ENCODE measurements at places on chromosomes 12 and 14.

DNA sequence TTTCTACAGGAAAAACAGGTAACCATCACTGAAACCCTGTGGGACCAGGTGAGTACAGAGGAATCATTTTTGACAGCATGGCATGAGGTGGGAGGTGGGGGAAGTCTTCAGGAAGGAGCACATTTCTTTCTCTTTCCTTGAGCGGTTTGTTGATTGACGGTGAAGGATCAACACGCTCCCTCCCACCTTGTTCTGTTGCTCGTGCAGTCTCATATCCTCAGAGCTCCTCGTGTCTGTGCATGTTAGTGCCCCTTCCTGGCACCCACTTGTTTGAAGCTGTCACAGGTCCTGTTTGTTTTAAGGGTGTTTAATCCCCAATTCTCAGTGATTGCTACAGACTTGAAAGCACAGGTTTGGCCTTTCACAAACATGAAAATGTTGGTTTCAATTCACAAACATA lies 4.4 kb downstream of the C12orf54 start:
- DNase-seq = no peak

GRCh38 chr12:69929531-69929930 lies 104.5 kb downstream of the MYRFL start:
- no peak for DNase-seq

DNA sequence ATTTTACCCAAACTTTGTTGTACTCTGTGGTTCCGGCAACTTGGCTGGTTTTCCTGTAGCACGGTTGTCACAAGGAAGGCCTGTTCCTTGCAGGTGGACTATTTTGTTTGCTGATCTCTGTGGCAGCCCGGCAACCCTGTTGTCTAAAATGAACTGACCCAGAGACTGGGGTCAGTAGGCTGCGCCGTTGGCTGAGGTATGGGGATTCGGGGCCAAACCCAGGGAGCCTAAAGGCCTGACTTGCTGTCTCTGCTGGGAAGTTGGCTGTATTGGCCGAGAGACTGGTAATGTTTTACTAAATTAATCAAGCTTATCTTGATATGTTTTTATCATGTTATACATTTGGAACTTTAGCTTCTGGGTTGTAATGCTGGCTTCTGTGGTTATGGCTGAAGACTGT lies 13.8 kb downstream of the SMIM41 start:
- no peak for DNase-seq

GRCh38 chr14:61468063-61468825 lies 146.9 kb downstream of the PRKCH start:
- no peak for DNase-seq

GRCh38 chr14:66610154-66610563 lies 102.2 kb downstream of the GPHN start:
- DNase-seq = no peak

DNA sequence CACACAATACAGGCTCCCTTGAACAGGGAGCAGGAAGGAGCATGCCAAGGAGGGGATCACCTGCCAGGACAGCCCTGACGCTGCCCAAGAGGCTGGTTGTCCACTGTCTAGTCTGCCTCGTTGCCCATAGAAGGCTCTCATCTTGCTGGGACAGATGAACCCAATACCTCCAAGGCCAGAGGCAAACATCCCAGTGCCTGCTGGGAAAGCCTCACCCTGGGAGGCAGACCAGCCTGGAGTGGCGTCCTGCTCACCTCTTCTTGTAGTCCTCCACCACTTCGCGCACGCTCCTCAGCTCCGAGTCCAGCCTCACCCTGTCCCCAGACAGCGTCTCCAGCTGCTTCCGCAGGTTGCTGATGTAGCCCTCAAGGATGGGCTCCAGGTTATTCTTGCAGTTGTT lies 2.4 kb downstream of the KRT73 start:
- no peak for DNase-seq

DNA sequence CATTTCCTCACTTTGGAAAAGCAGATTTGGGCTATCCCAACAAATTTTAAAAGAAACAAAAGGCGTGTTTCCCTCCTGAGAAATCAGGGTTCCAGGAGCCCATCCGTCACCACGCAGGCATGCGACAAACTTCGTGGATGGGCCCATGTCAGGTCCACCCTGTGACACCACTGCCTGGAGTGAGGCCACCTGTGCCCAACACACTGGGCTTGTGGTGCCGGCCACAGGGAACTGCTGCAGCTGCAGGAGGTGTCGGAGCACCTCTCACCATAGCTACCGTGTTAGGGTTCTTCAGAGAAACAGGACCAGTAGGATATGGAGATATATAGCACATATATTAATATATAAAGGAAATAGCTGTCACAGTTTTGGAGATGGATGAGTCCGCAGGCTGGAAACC lies 53.0 kb upstream of the BCL11B start:
- no peak for DNase-seq

DNA sequence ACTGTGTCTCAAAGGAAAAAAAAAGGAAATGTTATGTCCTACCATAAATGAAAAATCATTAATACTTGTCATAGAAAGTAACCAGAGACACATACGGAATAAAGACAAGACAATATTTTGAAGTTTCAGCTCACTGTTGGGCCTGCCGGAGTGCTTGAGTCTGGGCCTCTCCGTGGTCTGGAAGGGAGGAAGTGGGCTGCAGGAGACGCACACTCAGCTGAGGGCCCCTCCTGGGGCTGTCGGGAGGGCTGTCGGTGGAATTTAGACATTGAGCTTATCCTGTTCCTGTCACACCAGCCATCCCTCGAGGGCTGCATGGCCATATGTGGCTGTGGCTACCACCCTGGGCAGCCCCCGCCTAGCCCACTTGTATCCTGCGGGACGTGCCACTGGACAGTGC lies 80.6 kb downstream of the DDX51 start:
- DNase-seq = no peak

Data from activated CD8-positive, alpha-beta memory T cell treated with anti-CD3 and anti-CD28 coated beads for 48 hours (primary cell).